ENCODE measurements at places on chromosomes 12 and 14.

GRCh38 chr14:67357186-67357968 lies 2.2 kb downstream of the ATP6V1D start:
- DNase-seq, result no peak

DNA sequence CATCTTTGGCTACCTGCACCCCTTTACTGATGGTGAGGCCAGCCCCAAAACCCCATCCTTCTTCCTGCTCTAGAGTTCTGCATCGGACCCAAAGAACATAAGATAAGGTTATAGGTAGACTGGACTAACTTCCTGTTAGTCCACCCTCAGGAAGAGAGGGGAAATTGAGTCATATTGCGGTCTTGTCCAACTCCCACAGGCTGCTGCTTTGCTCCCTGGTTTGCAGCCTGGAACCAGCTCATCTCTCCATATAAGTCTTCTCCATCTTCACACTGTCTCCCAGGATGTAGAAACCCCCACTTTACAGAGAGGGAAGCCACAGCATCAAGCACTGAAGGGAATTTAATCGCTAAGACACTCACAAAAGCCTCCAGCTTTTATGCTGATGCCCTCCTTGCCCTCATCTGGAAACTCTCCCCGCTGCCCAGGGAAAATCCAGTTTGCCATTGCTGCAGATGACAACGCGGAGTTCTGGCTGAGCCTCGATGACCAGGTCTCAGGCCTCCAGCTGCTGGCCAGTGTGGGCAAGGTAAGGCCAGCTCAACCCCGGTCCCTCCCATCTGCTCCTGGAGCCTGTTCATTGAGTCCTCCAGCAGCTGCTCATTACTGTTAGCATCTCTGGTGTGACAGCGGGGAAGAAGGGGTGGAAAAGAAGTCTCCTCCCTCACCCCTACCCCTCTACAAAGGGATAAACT lies 85.3 kb downstream of the B4GALNT3 start:
- no peak for DNase-seq

DNA sequence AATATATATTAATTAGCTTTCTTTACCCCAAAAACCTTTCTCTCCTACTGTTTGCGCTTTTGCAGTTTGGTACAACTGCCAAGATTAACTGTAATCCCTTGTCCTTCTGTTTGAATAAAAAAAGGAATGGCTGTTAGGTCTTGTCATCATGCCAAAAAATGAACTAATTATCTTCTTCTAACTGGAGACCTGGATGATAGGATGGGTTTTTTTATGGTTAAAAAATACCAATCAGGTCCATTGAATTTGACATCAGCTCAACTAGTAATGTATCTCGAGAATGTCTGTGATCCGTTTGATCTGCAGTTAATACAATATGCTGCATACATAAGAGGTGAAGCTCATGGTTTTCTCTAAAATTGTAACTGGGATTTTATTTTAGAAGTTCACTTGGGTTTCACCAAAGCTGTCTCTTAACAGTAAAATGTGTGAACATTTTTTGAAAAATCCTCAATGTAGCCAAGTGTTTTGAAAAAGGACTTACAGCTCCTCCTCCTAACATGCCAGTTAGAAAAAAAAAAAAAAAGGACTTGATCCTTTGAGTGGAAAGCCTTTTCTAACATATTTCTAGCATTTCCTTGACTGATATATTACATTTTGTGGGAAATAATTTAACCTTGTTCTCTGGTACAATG lies 96.8 kb downstream of the SRGAP1 start:
- DNase-seq, result no peak

DNA sequence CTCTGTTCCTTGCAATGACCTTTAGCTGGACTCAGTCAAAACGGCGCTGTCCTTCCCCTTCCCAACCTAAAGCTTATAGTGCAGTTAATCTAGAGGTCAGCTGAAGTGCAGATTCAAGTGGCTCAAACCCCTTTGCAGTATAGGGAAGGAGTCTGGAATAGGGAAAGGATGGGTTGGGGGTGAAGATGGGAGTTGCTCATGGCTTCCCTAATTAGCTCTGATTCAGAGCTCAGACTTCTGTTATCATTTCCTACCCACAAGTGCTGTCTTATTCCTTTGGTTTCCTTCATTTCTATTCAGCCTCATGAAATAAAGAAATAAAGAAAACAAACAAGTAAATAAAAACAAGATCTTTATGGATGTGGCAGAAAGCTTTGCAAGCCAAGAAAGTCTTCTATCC lies 264.0 kb upstream of the HMGA2 start:
- no peak for DNase-seq

Measured in stimulated activated CD8-positive, alpha-beta memory T cell treated with anti-CD3 and anti-CD28 coated beads, Interleukin-12 subunit alpha, Interleukin-12 subunit beta, amount 100 ng/mL, for 1 hour (primary cell).